ENCODE measurements at places on chromosomes 13 and 19. TPM values are rescaled to one million over a fixed set of nuclear protein-coding genes. Genes with fewer than 3 reads are reported as not detected.

- no peaks in the 10 kb centered on the region for H3K36me3 ChIP-seq
- no peak overlapping the region for H3K4me3 ChIP-seq
- no peak overlapping the region for H3K27ac ChIP-seq
- H3K4me1 ChIP-seq = no peaks in the 10 kb centered on the region
These were observed 1482.8 kb downstream of the OLFM4 start for GRCh38 chr13:54511366-54511765.

DNA sequence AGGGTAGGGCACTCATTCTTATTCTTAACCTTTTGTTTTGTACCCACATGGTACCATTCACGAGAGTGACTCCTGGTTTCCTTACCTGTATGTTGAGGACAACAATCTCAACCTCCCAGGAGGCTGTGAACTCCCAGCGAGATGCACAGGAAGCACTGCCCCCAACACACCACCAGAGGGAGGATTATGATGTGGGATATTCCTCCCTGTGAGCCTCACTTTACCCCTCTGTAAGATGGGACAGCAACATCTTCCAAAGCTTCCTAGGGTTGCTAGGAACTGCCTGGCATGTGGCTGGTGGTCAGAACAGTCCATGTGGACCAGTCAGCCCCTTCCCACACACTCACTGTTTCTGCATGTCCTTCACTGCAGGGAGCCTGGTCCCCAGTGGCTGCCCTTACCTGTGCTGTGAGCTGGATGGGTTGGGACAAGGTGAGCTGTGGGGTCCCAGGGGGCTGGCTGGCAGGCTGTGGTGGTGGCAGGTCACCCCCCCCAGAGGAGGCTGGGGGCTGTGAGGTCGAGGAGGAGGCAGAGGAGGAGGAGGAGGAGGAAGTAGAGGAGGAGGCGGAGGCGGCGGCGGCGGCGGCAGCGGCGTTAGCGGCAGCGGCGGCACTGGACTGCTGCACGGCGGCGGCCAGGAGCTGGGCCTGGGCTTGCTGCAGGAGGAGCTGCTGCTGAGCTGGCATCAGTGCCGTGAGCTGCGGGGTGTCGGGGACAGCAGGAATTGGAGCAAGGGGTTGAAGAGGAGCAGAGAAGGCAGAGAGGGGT, 15.8 kb downstream of the POU2F2 start:
- DNase-seq = no peak
- H3K4me3 ChIP-seq = no peak overlapping the region
- H3K27ac ChIP-seq = no peak overlapping the region
- H3K27me3 ChIP-seq = no peaks in the 10 kb centered on the region

DNA sequence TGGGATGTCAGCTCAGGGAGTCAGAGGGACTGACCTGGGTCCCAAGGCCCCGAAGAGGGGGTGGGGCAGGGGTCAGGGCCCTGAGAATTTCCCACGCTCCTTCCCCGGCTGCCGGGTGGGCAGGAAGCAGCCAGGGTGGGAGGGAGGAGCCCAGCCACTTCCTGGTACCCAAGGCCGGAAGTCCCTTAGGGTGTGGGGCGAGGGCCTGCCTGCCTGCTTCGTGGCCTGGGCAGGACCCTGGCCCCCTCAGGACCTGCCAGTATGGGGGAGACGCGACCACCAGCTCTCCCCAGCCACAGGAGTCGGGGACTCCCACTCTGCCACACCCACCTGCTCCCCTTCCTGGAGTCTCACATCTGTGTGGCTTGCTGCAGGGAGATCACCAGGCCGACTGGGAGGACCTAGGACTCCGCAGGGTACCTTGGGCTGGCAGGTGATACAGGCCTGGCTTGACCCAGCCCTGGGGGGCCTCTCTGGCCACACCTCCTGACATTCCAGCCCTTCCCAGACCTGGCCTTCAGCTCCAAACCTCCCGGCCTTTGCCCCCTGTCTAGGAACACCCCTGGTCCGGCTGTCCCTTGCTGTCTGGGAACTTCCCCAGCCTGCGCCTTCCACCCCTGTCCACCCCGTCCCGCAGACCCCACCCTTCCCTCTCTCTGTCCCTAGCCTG, 9.8 kb upstream of the CIRBP start:
- peaks cover 51% of the 10 kb centered on the region for H3K4me1 ChIP-seq
- peak overlapping the region; percentile 94 for H3K4me3 ChIP-seq
- peak overlapping the region; percentile 97 for H3K27ac ChIP-seq

GRCh38 chr13:41562541-41563178, 105.3 kb downstream of the RGCC start:
- H3K27me3 ChIP-seq = no peaks in the 10 kb centered on the region
- no peak for DNase-seq
- H3K4me1 ChIP-seq = peaks cover 3% of the 10 kb centered on the region
- H3K27ac ChIP-seq = no peak overlapping the region
- no peak overlapping the region for H3K4me3 ChIP-seq

DNA sequence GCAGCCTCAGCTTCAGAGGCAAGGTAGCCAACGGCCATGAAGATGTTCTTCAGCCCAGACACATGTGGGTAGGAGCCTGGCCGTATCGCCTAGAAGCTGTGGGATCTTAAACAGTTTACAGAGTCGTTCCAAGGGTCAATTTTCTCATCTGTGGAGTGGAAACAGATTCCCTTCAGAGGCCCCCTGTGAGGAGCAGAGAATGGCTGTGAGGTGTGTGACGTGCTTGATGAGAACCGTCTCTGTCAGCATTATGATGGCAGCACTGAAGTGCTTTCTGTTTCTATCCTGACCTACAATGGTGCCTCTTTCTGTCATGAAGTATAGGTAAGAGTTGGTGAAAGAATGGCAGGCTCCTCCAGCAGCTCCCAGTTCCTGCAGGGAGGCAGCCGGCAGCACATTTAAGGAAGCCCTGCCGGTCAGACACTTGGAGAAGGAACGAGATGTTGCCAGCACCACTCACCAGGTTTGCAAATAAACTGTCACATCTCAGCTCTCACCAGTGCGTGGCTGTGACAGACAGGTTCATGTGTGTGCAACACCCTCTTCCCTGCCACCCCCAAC, 277.3 kb downstream of the FOXO1 start:
- peak overlapping the region; percentile 68 for H3K4me3 ChIP-seq
- H3K4me1 ChIP-seq = peaks cover 29% of the 10 kb centered on the region
- H3K36me3 ChIP-seq = peaks cover 2% of the 10 kb centered on the region

- H3K4me1 ChIP-seq = peaks cover 35% of the 10 kb centered on the region
- DNase-seq = no peak
- H3K27ac ChIP-seq = peak overlapping the region; percentile 83
- H3K36me3 ChIP-seq = peaks cover 13% of the 10 kb centered on the region
These were observed 150.9 kb downstream of the PDS5B start for GRCh38 chr13:32737111-32737571.

- H3K27me3 ChIP-seq = no peaks in the 10 kb centered on the region
- H3K36me3 ChIP-seq = no peaks in the 10 kb centered on the region
- no peaks in the 10 kb centered on the region for H3K4me1 ChIP-seq
- H3K27ac ChIP-seq = no peak overlapping the region
- DNase-seq = no peak
These were observed 1007.2 kb downstream of the PCDH9 start for GRCh38 chr13:66222926-66223325.

- H3K4me3 ChIP-seq = no peak overlapping the region
- DNase-seq = no peak
- no peak overlapping the region for H3K27ac ChIP-seq
- H3K4me1 ChIP-seq = no peaks in the 10 kb centered on the region
- H3K27me3 ChIP-seq = peaks cover 2% of the 10 kb centered on the region
These were observed 77.3 kb upstream of the SIAH3 start for GRCh38 chr13:45928843-45929242.

DNA sequence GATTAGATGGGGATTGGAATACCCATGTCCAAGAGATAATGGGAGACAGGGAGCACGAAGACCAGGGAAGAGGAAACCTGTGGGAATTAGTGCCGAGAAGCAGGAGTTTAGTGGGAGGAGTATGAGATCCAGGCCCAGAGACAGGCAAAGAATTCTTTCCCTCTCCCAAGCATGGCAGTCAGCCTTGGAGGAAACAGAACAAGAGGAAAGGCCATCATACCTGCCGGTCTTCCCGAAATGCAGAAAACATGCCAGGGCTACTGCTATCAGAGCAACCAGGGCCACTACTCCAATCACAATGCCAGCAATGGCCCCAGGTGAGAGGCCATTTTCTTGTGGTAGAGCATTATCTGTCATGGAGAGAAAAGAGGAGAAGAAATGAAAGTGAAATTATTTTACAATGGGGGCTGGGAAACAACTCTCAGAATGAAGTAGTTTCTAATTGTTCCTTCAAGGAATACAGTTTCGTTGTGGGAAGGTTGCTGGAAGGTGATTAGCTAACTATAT, 16.1 kb downstream of the CEACAM1 start:
- no peaks in the 10 kb centered on the region for H3K27me3 ChIP-seq
- H3K27ac ChIP-seq = no peak overlapping the region
- H3K36me3 ChIP-seq = peaks cover 10% of the 10 kb centered on the region
- no peak for DNase-seq
- H3K4me3 ChIP-seq = no peak overlapping the region

GRCh38 chr19:41853768-41854167, 6.3 kb upstream of the RPS19 start:
- peaks cover 10% of the 10 kb centered on the region for H3K27me3 ChIP-seq
- H3K4me1 ChIP-seq = no peaks in the 10 kb centered on the region
- H3K27ac ChIP-seq = no peak overlapping the region
- DNase-seq = no peak

The TEKTIP1 gene
- total RNA-seq = 1.8 TPM

The ATCAY gene
- not detected for total RNA-seq

The SIAH3 gene
- 0.05 TPM for total RNA-seq

The OR7A5 gene
- not detected for total RNA-seq
